ENCODE measurements at places on chromosomes 16 and 17.

DNA sequence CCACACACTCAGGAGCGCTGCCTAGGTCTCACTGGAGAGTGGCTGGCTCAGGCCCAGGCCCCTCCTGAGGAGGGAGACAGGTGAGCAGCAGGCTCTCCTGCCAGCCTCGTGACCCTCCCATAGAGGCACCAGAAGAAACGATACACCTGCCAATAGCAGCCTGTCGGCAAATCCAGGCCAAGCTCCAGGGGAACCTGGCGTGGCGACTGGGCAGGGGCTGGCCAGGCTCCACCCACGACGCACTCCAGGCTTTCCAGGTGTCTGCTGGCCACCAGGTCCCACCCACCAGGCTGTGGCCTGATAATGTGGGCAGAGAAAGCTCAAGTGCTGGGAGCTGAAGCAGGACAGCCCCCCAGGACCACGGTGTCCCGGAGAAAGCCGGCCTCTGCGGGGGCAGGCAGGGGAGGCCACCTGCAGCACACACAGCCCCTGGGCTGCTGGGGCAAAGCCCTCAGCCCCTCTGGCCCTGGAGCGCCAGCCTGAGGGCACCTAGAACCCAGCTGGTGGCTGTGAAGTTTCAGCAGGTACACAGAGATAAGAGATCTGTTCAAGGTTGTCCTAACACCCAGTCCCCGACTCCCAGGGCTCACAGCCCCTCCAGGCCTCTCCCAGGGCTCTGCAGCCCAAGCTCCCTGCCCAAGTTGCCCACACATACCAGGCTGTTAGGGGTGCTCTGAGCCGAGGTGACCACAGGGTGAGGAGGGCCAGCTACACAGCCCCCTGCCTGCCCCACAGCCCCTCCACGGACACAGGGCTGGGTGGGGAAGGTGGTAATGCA lies 2.4 kb downstream of the PGAP6 start:
- DNase-seq: no peak

DNA sequence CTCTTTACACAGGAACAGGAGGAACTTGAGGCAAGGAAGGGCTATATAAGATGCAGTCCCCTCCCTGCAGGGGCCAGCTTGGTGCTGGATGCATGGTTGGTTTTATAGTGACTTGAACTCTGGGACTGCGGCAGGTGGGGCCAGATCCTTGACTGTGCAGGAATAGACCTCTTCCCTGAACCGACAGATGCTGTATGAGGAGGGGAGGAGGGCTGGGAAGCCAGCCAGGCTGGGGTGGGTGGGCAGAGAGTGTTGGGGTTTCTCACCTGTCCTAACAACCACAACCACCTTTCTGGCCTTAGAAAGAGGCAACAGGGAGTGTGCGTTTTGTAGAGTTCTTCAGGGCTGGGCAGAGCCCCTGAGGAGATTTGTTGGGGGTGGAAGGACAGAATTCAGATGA lies 798.1 kb downstream of the KCNJ18 start:
- DNase-seq: no peak

DNA sequence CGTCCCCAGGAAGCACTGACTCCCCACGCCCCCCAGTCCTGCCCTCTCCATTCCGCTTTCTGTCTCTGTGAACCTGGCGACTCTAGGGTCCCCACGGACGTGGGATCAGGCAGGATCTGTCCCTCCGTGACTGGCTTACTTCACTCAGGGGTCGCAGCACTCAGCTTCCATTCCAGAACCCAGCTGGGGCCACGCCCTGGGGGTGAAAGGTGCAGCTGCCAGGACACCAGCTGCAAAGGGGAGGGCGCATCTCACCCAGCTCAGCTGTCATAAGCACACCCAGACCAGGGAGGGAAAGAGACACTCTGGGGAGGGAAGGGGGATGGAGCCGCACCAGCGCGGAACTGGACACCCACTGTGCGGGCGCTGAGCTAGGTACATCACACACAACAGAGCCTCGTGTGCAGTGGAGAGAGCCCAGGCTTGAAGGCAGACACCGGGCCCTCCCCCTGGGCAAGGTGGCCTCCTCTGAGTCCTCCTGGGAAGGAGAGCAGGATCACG lies 18.5 kb upstream of the HEXD start:
- DNase-seq: peak; percentile 26

DNA sequence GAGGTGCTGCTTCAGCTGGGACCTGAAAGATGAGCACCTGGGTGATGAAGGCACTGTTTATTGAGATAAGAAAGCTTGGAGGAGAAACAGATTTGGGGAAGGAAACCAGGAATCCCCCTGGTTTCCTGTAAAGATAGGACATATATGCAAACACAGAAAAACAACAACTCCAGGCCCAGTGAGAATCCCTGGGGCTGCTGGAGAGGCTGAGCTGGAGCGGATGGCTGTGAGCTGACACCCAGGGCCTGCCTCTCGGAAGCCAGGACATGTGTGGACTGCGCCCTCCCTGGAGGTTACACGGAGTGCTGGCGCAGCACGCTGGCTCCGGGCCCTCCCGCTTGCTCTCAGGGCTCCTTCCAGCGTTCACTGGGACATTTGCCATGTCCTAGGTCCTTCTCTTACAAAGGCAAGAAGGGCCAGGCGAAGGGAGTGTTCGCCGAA lies 57.5 kb downstream of the CYB5B start:
- peak; percentile 66 for DNase-seq

DNA sequence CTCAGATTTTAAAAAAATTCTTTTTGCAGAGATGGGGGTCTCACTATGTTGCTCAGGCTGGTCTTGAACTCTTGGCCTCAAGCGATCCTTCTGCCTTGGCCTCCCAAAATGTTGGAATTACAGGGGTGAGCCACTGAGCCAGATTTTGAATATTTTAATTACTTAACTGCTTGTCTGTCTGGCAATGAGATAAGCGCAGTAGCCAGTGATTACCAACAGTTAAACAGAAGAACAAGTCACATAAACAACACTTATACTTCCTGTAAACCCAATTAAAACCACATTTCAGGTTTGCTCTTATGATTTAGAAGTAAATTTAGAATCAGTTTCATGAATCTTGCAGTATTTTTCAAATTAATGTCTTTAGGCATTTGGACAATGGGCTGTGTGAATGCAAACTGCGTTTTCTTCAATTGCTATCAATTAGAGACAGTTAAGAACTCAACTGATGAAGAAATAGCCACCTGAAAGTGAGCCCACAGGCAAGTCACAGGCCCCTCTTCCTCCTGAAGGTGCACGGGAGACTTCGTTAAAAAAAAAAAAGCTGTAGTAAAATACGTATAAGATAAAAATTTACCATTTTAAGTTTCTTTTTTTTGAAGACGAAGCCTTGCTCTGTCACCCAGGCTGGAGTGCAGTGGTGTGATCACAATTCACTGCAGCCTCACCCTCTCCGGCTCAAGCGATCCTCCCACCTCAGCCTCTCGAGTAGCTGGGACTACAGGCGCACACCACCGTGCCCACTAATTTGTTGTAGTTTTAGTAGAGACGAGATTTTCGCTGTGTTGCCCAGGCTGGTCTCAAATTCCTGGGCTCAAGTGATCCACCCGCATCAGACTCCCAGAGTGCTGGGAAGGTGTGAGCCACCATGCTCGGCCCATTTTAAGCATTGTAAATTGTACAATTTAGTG lies 73.0 kb downstream of the PITPNC1 start:
- DNase-seq: no peak

- peak; percentile 17 for DNase-seq
Measured at GRCh38 chr17:28643983-28644786, 773 bp downstream of the BLTP2 start.

DNA sequence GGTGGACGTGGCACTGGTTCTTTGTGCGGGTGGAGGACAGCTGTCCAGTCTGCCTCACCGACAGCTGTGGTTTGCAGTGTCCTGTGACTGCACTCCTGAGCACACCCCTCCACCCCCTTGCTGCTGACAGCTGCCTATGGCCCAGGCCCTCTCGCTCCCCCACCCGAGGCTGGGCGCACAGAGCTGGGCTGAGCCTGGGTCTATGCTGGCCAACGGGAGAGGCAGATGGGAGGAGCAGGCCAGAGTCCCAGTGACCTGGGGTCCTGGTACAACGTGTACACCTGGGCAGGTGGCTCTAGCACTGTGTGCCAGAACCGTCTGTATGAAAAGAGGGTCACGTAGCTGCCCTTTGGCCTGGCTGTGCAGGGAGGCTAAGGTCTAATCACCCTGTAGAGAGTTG lies 30.5 kb downstream of the BAIAP2 start:
- no peak for DNase-seq

DNA sequence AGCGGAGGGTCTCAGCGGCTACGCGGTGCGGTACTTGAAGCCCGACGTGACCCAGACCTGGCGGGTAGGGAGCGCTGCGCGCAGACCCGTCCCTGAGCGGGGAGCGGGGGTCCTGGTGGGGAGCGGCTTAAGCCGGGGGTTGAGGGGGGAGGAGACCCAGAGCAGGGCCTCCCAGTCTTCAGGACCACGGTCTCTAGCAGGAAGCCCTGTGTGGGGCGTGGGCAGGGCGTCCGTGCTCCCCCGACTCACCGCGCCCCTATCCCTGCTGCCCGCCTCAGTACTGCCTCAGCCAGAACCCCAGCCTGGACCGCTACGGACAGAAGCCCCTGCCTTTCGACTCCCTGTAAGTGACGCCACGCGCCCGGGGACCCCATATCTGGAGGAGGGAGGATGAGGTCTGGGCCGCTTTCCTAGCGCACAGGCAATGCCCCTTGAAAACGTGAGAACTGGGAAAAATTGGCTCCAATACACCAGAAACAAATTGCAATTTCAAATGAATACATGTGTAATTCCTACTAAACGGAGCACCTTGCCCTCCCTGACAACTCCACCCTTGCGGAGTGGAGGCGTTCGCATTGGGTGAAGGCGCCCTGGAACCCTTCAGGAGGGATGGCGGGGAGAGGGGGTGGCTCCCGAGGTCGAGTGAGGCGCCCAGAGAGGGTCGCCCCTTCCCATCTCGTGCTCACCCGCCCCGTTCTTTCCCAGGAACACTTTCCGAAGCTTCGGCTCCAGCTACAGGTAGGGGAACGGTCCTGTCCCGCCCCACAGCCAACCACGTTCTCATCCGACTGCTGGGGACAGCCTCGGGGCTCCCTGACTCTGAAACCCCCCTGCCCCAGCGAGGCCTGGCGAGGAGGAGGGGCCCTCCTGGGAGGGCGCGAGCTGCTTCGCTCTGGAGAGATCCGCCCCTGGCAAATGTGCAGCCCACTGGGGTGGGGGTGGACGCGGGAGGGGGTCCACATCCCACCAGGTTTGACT lies 14.6 kb upstream of the CNGB1 start:
- no peak for DNase-seq

DNA sequence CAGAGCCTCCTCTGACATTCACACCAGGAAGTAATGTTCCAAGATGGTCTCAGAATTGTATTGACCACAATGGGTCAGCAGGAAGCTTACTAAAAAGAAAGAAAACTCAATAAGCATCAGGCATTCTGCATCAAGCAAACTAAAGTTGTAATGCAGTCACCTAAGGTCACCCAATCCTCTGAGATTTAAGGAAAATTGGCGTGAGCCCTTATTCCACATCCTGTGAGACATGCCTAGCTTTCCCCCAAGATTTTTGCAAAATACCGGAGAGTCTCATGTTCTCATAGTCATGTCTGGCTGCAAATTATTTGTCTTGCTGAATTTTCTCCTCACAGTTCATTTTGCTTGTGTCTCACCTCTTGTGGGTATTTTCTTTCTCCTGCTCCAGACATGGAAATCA lies 417.1 kb upstream of the SOX9 start:
- no peak for DNase-seq

- no peak for DNase-seq
Measured at GRCh38 chr16:89094252-89094879, 714 bp downstream of the ACSF3 start.

DNA sequence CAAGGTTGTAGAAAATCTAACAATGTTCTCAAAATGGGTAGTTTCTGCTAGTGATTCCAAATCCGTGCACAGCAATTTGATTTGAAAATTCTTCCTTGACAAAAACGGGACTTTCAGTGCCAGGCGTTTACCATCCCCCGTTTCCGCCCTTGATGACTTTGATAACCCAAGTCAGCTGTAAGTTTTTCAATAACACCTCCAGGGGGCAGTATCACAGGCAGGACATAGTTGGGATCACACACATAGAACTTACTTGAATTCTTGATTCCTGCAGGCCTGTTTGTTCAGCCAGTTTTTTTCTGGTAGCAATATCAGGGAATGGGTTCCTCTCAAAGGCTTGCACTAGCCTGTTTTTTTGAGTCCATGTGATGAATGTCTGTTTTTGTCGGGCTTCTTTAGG lies 5.6 kb downstream of the DUXB start:
- no peak for DNase-seq

DNA sequence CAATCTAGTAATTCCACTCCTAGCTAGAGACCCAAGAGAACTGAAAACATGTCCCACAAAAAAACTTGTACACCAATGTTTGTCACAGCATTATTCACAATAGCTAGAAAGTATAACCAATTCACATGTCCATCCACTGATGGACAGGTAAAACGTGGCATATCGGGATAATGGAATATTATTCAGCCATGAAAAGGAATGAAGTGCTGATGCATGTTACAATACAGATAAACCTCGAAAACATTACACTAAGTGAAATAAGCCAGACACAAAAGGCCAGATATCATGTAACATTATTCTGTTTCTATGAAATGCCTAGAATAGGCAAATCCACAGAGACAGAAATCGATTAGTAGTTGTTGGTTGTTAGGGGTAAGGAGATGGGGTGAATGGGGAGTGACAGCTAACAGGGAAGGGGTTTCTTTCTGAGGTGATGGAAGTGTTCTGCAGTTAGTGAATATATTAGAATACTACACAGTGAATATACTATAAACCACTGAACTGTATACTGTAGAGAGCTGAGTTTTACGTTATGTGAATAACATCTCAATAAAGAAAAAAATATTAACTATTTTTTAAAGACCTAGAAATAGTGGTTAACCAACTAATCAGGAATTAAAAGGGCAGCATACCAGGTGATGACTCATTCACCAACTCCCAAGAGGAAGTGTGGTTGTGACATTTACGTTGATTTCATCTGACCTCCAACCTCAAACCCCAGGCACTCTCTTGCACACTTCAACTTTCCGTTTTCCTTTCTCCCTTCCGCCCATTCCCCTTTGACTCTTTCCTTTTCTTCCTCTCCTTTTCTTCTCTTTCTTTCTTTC lies 48.6 kb downstream of the GAS7 start:
- DNase-seq: no peak

GRCh38 chr16:35752773-35753558 lies 2293.6 kb downstream of the TP53TG3F start:
- DNase-seq: no peak

DNA sequence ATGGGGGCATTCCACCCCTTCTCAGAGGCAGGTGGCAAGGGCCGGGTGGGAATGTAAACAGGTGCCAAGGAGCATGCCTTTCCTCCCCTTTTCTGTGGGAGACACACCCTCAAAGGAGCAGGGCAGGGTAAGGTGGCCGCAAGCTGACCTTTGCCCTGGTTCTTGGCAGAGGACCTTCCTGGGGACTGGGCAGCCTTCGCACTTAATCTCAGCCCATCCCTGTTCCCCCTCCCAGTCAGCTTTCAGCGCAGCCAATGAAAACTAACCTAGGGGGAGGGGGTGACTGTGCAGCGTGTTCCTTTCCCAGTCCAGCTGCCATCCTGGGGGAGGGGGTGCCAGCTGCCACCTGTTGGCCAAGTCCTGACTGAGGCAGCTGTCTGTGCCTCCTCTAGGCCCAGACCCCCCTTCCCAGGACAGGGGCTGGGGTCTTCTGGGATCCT lies 2.8 kb downstream of the TRAF4 start:
- peak; percentile 62 for DNase-seq

Measured in SHP77 (cell line).